ENCODE measurements at places on chromosomes 1 and 21.

GRCh38 chr21:29208682-29209059, 78.2 kb downstream of the MAP3K7CL start:
- DNase-seq = no peak

GRCh38 chr1:181131255-181131941, 42.9 kb downstream of the IER5 start:
- no peak for DNase-seq

- DNase-seq = no peak
Observed at GRCh38 chr1:235997049-235997448, 67.8 kb downstream of the NID1 start.

DNA sequence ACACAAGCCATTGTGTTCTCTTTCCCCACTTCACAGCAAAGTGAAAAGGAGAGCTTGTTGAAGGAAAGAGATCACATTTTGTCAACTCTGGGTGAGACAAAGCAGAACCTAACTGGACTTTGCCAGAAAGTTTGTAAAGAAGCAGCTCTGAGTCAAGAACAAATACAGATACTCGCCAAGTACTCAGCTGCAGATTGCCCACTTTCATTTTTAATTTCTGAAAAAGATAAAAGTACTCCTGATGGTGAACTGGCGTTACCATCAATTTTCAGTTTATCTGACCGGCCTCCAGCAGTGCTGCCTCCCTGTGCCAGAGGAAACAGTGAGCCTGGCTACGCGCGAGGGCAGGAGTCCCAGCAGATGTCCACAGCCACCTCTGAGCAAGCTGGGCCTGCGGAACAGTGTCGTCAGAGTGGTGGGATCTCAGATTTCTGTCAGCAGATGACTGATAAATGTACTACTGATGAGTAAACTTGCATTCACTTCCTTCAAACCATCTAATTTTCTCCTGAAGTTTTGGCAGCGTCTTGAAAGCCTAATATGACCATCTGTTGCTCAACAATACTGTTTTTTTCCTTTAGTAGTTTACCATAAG, 43.7 kb downstream of the BACH1 start:
- DNase-seq = no peak

- no peak for DNase-seq
Observed at GRCh38 chr21:37356706-37357105, 9.9 kb upstream of the DYRK1A start.

GRCh38 chr1:48109390-48110013, 112.3 kb upstream of the TRABD2B start:
- no peak for DNase-seq

DNA sequence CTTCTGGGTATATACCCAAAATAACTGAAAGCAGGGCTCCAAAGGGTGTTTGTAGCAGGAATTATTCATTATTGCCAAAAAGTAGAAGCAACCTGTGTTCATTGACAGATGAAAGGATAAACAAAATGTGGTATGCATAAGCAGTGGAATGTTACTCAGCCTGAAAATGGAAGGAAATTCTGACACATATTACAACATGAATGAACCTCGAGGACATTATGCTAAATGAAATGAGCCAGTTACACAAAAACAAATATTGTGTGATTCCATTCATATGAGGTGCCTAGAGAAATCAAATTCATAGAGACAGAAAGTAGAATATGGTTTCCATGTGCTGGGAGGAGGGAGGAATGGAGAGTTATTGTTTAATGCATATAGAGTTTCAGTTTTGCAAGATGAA, 86.3 kb upstream of the ARTN start:
- DNase-seq = no peak

GRCh38 chr1:99662539-99663080, 16.7 kb downstream of the PALMD start:
- peak; percentile 76 for DNase-seq

DNA sequence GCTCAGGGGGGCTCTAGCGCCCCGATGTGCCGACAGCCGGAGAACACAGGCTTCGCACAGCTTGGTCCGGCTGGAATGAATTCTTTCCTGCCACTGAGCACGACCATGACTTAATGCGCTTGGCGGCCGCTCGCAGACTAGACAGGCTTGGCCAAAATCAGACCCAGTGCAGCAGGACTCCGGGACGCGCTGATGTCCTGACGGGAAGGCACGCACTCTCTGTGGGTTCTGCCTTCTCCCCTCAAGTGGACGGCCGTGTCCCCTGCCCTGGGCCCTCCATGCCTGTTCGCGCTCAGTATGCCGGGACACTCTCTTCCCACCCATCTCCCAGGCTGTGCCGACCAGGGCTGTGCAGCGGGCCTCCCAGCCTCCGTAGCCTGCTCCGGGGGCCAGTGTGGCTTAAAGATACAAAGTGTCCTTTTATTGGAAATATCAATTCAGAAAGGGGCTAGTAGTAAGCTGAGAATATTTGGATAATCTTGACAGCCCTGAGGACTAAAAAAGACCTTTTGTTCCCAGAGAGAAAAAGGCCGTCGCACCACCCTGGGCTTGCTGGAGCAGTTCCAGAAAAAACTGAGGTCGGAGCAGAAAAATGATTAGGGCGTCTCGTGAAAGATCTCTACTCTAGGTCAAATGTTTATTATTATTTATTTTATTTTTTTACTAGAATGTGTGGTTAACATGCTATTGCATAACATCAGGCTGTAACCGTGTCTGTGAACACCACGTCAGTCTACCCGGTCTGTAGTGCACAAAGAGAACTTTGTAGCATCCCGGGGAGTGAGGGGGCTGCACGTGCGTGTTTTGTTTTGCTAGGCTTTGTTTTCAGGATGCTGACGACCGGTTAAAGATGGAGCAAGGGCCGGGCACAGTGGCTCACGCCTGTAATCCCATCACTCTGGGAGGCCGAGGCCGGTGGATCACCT, 88.1 kb upstream of the ARHGEF16 start:
- DNase-seq = peak; percentile 23

GRCh38 chr1:231803353-231803752, 176.8 kb downstream of the DISC1 start:
- no peak for DNase-seq

DNA sequence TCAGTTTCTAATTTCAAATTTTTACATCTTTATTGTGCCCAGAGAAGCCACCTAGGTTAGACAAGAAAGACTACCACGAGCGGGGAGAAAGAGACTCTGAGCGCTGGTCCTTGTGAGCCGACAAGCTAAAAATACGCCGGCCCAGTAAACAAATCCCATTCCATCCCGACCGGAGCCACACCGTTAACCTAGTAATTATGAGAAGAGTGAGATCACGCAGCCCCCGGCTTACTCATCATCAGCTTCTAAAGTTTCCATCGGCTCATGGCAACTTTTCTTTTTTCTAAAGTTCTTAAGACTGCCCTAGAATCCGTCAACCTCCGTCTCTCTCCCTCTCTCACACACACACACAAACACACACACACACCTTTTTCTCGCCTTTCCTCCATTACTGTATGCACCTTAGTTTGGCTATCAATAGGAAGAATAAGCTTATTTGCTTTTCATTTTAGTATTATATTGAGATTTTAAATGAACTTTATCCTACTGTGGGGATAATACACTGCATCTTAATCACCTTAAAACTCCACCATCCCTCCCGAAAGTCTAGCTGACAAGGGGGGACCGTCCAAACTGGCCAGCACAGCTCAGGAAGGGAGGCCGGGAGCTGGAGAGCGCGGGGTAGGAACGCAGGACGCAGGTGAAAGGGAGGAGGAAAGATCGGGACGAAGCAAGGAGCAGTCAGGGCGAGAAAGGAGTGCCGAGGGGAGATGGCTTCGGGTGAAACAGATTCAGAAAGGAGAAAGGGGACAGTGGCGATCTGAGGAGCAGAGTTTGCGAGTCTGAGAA, 728 bp downstream of the OTUD7B start:
- peak; percentile 55 for DNase-seq

DNA sequence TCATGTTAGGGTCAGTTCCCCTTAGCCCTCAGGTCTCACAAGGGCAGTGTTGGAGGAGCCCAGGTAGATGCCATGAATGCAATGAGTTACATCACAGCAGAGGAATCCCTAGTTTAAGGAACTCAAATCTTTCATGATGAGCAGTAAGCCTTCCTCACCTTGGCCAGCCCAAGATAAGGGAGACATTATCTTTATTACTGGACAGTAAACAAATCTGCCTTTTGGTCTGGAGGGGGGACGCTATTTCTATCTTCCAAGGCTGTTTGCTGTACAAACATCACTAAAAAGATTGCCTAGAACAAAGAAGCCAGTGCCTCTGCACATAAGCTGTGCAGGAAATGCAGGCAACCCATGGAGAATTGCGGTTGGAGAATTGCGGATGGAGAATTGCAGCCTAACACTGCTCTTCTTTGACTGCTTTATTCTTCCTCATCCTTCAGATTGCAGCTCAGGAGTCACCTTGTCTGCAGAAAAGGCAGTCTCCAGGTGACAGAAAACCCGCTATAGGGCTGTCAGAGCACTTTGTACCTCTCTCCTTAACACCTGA, 2.3 kb upstream of the CHI3L1 start:
- DNase-seq = no peak

DNA sequence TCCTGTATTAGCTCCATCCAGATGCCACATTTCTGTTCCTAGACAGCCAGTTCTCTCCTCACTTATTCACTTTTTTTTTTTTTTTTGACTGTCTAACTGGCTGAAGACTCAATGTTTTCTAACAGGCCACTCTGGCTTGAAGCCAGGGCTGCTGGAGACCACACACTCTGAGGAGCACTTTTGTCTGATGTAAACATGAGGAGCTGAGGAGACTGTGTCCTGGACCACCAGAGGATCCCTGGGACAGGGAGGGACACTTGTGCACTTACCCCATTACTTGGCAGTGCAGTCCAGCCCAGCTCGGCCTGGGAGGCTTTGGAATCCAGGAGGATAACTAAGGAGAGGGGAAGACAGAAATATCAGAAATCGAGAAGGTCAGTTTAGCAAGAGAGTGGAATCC, 2.4 kb downstream of the EPHA10 start:
- no peak for DNase-seq

DNA sequence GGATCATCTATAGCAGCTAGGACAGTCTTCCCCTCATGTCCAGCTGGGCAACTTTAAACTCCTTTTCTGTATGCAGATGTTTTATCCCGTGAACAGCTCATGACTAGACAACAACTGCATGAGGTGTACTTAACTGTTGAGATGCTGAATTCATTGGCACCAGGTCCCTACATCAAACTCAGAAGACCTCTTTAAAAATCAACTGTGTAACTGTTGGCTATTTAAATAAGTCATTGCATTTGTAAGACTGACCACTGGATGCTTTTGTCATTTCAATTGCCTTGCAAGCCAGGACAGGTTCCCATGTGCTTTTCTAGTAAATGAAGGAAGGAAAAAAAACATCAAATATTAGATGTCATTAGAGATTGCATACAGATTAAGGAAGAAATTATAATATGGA, 28.3 kb upstream of the GORAB start:
- no peak for DNase-seq

- no peak for DNase-seq
Observed at GRCh38 chr21:40355076-40355475, 487.8 kb downstream of the PCP4 start.

- DNase-seq = no peak
Observed at GRCh38 chr21:35737899-35738346, 322.4 kb downstream of the SETD4 start.

DNA sequence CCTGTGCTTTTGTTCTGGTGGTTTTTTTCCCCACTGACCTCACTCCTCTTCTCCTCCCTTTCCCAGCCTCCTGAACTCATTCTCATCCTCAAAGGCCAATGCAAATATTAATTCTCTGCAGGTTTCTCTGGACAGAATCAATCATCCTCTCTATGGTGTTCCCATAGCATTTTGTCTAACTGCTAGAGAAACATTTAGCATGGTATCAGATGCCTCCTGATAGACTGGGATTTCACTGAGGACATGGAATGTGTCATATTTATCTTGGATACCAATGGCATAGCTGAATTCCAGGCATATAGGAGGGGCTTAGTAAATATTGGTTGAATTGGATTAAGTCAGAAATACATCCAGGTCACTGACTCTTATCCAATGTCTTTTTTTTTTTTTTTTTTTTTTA, 46.1 kb upstream of the SRP9 start:
- no peak for DNase-seq

GRCh38 chr21:17118638-17119384, 394.0 kb upstream of the CXADR start:
- DNase-seq = no peak

DNA sequence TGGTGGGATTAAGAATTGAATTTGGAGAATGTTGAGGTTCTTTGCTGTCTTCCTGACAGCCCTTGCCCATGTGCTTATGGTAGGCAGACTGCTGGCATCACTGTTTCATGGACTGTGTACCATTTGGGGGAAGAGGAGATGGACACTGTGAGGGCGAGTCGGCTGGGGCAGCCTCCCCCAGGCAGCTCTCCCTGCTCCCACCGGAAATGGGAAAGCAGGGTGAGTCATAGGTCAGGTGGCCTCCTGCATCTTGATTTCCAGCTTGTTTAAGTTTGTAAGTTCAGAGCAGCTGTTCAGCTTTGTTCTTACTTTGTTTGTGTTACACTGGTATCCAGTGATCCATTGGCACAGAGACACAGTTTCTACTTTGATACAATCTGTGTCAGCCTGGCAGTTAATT, 87.2 kb upstream of the CNIH3 start:
- DNase-seq = no peak

DNA sequence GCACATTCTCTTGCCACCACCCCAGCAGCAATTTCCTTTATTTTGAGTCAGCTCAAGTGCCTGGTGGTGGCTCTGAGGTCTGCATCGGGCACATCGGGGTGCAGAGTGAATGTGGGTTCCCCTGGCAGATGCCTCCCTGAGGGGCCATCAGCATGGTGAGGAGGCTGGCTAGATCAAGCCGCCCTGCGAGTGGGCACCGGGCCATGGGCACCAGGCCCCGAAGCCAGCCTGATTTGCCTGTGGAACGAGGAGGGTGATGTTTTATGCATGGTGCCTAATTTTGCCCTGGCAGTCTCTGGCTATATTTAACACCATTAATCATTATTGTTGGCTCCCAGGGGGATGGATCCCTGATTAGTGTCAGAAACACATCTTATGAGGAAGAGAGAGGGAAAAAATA, 36.3 kb downstream of the ACTL8 start:
- DNase-seq = no peak

- no peak for DNase-seq
Observed at GRCh38 chr1:174702011-174702410, 254.2 kb downstream of the GPR52 start.

DNA sequence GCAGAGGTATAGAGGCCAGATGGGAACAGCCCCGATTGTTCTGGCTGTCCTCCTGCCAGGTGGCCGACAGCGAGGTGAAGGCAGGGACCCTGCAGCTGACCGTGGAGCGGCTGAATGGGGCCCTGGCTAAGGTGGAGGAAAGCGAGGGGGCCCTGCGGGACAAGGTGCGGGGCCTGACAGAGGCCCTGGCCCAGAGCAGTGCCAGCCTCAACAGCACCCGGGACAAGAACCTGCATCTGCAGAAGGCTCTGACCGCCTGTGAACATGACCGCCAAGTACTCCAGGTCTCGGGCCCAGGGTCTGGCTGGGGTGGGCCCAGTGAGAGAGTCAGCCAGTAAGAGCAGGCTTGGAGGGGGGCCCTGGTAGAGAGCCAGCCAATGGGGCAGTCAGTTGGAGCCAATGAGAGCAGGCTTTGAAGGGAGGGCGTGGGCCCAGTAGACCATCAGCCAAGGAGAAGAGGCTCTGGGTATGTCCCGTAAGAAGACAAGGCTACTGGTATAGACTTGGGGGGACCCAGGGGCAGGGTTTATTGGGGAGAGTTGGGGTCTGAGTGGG, 11.3 kb downstream of the MFAP2 start:
- no peak for DNase-seq
